Thymus (tissue), 14 donors: ENCODE measurements at places on chromosomes 1 and 21.

DNA sequence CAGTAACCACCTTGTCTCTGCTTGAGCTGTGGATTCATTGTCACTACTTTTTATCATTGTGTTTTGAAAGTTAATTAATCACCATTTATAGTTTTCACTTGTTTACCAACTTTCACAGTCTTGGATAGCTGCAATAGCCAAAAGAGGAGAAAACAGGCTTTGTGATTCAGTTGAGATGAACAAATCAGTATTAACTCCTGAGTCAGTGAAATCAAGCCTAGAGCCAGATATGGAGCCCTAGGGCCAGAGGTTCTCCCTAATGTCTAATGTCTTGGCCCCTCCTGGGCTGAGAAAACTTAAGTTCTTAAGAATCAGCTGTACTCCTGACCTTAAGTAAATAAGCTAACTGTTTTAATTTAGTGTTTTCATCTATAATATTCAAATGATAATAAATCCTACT lies 228.8 kb downstream of the DNM3 start:
- no peak overlapping the region for H3K27ac ChIP-seq
- no peaks in the 10 kb centered on the region for H3K36me3 ChIP-seq
- no peaks in the 10 kb centered on the region for H3K4me1 ChIP-seq
- H3K27me3 ChIP-seq: no peaks in the 10 kb centered on the region

DNA sequence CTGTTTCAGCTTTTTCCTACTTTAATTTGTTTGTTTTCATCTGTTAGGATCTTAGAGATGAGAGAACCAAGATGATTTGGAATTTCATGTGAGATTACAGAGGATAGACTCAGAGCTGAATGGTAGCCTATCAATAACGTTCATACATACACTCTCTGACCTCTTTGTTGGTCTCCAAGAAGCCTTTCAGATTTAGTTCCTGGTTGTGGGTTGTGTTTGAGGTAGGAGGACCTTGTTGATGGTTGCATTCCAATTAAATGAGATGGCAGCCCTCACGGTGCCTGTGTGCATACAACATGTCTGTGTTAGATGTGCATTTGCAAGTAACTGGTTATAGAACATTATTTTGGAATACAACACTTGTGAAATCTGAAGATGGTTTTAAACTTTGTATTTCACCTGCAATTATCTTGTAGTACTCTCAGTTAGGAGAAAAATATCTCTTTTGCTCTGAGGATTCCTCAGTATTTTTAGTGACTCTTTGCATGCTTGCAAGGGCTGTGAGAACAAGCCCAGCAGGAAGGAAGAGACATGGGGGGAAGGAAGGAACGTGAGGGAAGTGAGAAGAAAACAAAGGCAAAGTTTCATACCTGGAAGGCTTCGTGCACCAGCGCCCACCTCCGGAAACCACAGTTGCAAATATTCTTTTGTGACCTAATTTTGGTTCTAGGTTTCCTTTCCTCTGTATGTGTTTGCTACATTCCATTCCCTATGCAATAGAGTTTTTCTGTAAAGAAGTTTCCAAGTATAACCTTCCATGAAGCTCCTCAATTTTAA lies 291.8 kb downstream of the DISC1 start:
- H3K27ac ChIP-seq: peak overlapping the region; percentile 73
- no peaks in the 10 kb centered on the region for H3K27me3 ChIP-seq
- H3K4me1 ChIP-seq: peaks cover 7% of the 10 kb centered on the region

DNA sequence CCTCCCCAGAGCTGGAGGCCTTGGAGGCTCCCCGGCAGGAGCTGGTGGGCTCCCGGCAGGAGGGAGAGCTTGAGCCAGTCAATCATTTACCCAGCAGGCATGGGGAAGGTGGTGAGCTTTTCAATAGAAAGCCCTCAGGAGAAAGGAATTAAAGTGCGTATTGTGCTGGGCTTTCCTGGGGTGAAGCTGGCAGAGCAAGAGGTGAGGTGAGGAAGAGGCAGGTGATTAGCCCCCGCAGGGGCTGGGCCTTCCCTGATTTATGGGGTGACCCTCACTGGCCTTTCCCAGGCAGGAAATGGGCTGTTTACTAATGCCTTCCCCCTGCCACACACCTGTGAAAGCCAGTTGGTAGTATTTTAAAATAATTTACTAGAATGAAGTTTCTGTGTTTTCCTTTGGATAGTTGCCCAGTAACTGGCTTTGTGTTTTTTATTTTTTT lies 25.8 kb downstream of the CLDN14 start:
- no peak for DNase-seq
- H3K36me3 ChIP-seq: no peaks in the 10 kb centered on the region
- no peak overlapping the region for H3K4me3 ChIP-seq
- H3K27ac ChIP-seq: no peak overlapping the region

GRCh38 chr1:29289493-29289892 lies 53.2 kb downstream of the PTPRU start:
- H3K4me3 ChIP-seq: no peak overlapping the region
- no peaks in the 10 kb centered on the region for H3K36me3 ChIP-seq
- no peak overlapping the region for H3K27ac ChIP-seq
- no peak for DNase-seq
- H3K27me3 ChIP-seq: no peaks in the 10 kb centered on the region

GRCh38 chr1:172024516-172024915 lies 183.2 kb downstream of the DNM3 start:
- H3K36me3 ChIP-seq: no peaks in the 10 kb centered on the region
- H3K27ac ChIP-seq: no peak overlapping the region
- DNase-seq: no peak
- no peaks in the 10 kb centered on the region for H3K4me1 ChIP-seq

DNA sequence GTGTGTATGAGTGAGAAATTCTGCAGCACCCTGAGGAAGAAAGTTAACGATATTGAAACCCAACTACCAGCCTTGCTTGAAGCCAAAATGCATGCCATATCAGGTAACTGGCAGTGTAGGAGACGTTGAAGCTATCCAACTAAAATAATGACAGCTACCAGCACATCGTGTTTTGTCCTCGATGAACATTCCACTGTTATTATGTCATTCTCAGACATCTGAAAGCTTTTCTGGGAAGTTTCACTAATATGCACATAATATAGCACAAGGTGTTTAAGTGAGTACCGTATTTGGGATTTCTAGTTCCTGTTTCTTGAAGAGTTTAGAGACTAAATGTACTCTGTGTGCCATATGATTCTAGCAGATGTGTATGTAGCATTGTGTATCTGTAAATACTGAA lies 173.5 kb downstream of the DISC1 start:
- no peaks in the 10 kb centered on the region for H3K4me1 ChIP-seq
- no peaks in the 10 kb centered on the region for H3K27me3 ChIP-seq
- H3K4me3 ChIP-seq: no peak overlapping the region

DNA sequence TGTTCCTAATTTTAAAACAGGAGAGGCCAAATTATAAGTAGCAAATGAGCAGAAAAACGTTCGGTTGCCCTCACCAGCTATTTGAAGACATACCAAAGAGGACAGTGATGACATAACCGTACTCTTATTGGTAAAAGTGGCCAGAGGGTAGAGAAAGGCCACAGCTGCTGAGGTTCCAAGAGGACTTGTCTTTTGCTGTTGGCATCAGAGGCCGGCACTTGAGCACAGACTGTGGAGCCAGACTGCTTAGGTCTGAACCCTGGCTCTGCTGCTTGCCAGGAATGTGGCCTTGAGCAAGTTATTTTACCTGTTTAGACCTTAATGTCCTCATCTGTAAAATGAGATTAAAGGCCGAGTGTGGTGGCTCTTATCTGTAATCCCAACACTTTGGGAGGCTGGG lies 14.9 kb downstream of the ETV3L start:
- H3K36me3 ChIP-seq: no peaks in the 10 kb centered on the region
- no peak overlapping the region for H3K27ac ChIP-seq
- H3K27me3 ChIP-seq: peaks cover 1% of the 10 kb centered on the region
- no peak for DNase-seq

- H3K4me3 ChIP-seq: no peak overlapping the region
- H3K27me3 ChIP-seq: no peaks in the 10 kb centered on the region
- no peak overlapping the region for H3K27ac ChIP-seq
- no peaks in the 10 kb centered on the region for H3K4me1 ChIP-seq
Observed at GRCh38 chr1:245132771-245133170, 22.0 kb upstream of the KIF26B start.

DNA sequence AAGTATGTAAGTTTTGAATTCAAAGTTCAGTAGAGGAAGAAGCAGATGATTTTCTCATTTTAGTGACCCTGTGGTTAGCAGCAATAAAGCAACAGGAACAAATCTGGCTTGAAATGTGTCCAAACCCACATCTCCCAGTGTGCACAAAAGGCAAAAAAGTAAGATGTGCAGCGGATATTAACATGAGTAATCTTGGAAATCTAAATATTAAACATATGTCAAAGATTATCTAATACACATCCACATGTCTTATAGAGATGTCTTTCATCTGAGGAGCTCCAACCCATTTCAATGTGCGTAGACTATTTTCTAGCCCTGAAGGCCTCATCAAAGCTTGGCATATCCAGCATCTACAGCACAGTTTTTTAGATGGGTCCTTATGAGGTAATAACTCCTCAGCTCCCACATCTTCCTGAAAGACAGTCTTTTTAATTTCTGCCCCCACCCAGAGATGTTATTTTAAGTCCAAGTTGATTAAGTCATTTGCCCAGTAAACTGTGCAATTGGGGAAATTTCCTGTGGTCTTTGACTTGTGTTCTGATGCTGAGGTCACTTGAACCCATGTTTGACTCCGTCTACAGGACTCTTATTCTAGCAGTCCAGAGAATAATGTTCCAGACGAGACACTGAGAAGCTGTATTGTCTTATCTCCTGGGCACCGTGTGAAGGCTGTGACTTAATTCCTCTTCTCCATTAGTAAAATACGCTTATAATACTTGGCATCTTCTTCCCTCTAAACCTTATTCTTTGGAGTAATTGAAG lies 73.7 kb downstream of the LMO4 start:
- no peak overlapping the region for H3K4me3 ChIP-seq
- H3K4me1 ChIP-seq: peaks cover 31% of the 10 kb centered on the region
- no peaks in the 10 kb centered on the region for H3K27me3 ChIP-seq
- no peaks in the 10 kb centered on the region for H3K36me3 ChIP-seq
- DNase-seq: no peak

- H3K36me3 ChIP-seq: no peaks in the 10 kb centered on the region
- H3K27ac ChIP-seq: no peak overlapping the region
- no peak overlapping the region for H3K4me3 ChIP-seq
- H3K4me1 ChIP-seq: peaks cover 18% of the 10 kb centered on the region
- peaks cover 28% of the 10 kb centered on the region for H3K27me3 ChIP-seq
- DNase-seq: no peak
Observed at GRCh38 chr1:63770381-63770780, 3.4 kb upstream of the ROR1 start.

DNA sequence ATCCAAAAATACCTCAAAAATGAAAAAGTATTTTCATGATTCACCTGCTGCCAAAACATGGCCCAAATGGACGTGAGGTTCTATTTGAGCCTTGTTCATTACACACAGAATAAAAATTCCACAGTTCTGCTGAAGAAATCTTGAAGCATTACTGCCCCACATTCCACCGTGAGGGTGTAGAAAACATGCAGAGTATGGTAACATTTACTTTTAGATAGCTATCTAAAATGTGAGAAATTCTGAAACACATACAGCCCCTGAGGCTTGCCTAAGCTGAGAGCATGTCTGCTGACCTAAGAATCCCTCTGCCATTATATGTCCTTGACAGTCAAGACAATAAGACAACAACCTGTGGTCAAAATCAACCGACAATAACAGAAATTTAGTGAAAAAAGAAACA lies 186.5 kb downstream of the DSCAM start:
- no peak overlapping the region for H3K4me3 ChIP-seq
- no peak overlapping the region for H3K27ac ChIP-seq
- no peaks in the 10 kb centered on the region for H3K27me3 ChIP-seq
- no peaks in the 10 kb centered on the region for H3K4me1 ChIP-seq
